T follicular helper cell (primary cell): ENCODE measurements at places on chromosomes 2 and 18.

GRCh38 chr2:102514061-102514785 is 41.2 kb downstream of the SLC9A4 start:
- no peak for DNase-seq

GRCh38 chr18:9474108-9474982 is 968 bp upstream of the RALBP1 start:
- no peak for DNase-seq

GRCh38 chr2:106267997-106268396 is 73.9 kb upstream of the UXS1 start:
- no peak for DNase-seq

- DNase-seq = no peak
Observed at GRCh38 chr18:78986018-78986481, 6.4 kb downstream of the SALL3 start.

DNA sequence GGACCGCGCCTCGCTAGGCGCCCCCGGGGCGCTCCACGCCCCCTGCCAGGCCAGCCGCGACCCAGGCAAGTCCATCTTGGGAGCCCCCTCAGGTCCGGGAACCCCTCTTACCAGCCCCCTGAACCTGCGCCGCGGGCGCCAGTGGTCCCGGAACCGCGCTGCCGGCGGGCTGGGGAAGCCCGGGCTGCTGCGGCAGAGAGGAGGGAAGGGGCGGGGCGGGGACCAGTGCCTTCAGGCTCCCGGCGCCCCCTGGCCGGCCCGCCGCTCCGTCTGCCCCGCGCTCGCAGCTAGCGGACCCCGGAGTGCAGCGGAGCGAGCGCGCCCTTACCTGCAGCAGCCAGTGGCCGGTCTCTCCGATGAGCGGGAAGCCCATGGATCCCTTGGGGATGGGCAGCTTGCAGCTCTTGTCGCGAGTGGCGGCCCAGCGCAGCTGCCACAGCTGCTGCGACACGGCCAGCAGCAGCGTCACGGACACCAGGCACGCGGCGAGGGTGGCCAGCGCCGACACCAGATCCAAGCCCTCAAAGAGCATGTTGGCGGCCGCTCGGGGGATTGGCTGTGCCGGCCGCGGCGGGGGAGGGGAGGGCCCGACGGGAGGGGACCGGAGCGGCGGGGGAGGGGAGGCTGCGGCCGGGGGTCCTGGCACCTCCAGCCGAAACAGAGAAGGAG is at the start of gene CYP26B1:
TSS of gene CYP26B1 (minus strand) at position 560 of the 669 bp plus-strand sequence. CDS start at position 532, 28 bp downstream.
- DNase-seq = no peak

DNA sequence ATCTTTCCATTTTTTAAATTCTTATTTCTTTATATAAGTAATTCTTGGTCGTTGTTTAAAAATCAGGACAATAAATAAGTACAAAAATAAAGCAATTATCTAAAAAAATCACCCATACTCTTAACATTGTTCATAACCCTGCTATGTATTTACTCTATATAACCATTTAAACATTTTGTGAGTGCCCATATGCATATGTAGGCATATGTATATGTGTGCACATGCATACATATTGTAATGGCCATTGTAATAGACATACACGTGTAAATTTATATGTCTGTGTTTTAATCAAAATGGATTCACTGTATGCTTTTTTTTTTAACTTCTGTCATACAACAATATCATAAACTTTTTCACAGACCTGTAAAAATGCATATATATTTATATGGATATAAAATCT is 25.6 kb downstream of the DNAJC10 start:
- no peak for DNase-seq

- no peak for DNase-seq
Observed at GRCh38 chr2:205656461-205656860, 25.8 kb upstream of the NRP2 start.

DNA sequence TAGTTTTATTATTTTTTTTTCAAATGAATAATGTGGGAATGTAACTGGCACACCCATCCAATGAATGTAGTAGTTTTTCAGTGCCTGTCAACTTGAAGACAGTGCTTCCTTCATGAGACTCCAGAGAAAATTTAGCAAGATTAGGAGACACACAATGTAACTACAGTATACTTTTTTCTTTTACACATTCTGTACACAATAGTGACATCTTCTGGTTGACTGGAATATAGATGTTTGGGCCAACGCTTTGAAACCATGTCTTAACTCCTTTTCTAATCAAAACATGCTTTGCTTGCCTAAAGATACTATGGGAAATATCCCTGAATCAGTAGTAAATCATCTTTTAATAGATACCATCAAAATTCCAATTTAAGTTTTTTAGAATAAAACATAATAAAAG is 229.5 kb upstream of the ZC3H15 start:
- no peak for DNase-seq

DNA sequence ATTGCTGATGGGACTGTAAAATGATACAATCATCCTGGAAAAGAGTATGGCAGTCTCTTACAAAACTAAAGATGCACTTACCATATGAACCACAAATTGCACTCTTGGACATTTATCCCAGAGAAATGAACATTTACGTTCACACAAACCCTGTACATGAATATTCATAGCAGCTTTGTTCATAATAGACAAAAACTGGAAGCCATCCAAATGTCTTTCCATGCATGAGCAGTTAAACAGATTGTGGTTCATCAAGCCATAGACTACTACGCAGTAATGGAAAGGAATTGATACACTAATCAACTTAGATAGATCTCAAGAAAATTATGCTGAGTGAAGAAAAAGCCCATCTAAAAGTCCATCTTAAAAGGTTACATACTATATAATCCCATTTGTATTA is 156.1 kb upstream of the SLC39A10 start:
- DNase-seq = no peak

- peak; percentile 2 for DNase-seq
Observed at GRCh38 chr2:197599285-197599965, 76.0 kb downstream of the RFTN2 start.

DNA sequence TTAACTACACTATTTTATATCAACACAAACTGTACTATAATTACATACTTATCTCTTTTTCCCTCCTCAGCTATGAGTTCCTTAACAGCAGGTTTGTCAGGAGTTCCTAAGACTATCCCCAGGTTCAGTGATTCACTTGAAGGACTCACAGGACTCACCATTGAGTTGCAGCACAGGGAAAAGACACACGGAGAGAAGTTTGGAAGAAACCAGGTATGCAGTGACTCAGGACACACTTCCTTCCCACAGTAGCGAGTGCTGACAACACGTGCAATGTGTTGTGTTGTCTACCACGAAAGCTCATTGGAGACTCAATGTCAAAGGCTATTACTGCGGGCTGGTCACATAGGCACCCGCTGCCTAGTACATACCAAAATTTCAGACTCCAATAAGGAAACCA is 32.0 kb downstream of the MGAT4A start:
- DNase-seq = no peak

GRCh38 chr2:62672601-62673000 is 32.9 kb upstream of the EHBP1 start:
- DNase-seq = no peak

DNA sequence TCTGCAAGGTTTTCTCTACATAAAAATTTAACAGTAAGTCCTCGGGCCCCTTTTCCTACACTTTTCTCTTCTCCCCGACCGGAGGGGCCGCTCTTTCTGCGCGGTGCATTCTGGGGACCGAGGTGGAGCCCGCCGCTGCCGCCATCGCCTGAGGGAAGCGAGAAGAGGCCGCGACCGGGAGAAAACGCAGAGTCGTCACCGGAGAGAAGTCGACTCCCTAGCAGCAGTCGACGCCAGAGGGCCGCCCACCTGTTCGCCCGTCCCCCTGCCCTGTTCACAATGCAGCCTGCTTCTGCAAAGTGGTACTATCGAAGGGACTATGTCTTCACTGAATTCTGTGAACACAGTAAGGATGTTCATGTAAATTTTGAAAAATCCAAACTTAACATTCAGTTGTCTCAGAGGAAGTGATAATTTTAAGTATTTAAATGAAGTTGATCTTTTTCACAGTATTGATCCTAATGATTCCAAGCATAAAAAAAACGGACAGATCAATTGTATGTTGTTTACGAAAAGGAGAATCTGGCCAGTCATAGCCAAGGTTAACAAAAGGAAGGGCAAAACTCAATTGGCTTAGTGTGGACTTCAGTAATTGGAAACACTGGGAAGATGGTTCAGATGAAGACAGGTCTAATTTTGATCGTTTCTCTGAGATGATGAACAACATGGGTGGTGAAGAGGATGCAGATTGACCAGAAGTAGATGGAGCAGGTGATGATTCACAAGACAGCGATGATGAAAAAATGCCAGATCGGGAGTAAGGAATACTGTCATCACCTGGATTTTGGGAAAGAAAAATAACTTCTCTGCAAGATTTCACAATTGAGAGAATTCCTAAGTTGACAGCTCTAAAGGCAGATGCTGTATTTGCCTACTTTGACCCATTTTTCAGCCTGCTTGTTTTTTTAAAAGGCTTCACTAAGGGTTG is 55.8 kb downstream of the ASXL2 start:
- peak; percentile 62 for DNase-seq

DNA sequence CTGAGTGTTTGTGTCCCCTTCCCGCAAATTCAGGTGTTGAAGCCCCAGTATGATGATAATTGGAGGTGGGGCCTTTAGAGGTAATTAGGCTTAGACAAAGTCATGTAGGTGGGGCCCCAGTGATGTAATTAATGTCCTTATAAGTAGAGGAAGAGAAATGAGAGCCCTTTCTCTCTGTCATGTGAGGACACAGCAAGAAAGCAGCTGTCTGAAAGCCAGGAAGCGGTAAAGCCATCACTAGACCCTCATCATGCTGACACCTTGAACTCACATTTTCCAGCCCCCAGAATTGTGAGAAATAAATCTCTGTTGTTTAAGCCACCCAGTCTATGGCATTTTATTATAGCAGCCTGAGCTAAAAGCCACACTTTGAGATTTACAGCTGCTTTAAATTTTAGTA is 1580.0 kb downstream of the LRP1B start:
- no peak for DNase-seq

GRCh38 chr2:119910566-119910965 is 102.3 kb upstream of the EPB41L5 start:
- no peak for DNase-seq

GRCh38 chr2:72796766-72797165 is 29.1 kb downstream of the EXOC6B start:
- DNase-seq = no peak

GRCh38 chr2:120005834-120006521 is 6.9 kb upstream of the EPB41L5 start:
- no peak for DNase-seq

GRCh38 chr18:12255626-12256026 is 1.5 kb downstream of the CIDEA start:
- no peak for DNase-seq

GRCh38 chr2:29518646-29519337 is 402.6 kb downstream of the ALK start:
- no peak for DNase-seq

DNA sequence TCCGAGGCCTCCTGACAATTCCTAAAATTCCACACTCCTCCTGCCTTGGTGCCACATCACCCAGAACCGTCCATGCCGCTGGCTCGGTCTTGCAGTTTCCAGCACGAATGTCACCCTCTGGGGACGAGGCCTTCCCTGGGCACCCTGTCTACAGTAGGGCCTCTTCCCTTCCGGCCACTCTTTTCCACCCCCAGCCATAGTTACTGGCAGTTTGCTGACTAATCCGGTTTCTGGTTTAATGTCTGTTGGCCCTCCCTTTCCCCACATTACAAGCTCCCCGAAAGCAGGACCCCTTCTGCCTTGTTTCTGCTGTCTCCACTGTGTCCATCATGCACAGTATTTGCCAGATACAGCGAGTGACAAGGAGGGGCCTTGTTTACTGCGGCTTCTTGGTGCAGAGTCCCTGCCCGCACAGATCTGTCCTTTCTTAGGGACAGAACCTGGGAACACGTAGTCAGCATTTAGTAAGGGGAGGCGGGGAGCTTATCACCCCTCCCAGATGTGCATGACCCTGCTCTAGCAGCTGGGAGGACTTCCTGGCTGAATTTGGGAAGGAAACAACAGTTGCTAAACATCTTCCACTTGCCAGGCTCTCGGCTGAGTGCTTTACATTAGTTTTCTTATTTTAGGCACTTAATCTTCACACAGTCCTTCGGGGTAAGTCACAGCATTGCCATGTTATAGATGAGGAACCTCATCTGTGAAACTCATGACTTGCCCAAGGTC is 23.6 kb upstream of the CATIP start:
- no peak for DNase-seq
